ENCODE measurements at places on chromosomes 12 and 14.
A peak's percentile ranks its signal among the peaks of the same experiment; 100 is the strongest.

- no peak for DNase-seq
Measured at GRCh38 chr14:57933349-57933748, 67.5 kb upstream of the SLC35F4 start.

GRCh38 chr12:6281081-6281809, 29.2 kb upstream of the PLEKHG6 start:
- DNase-seq: no peak

GRCh38 chr12:123895451-123895850, 77.2 kb downstream of the CCDC92 start:
- DNase-seq: no peak

- DNase-seq: no peak
Measured at GRCh38 chr12:30448038-30448437, 247.6 kb downstream of the IPO8 start.

DNA sequence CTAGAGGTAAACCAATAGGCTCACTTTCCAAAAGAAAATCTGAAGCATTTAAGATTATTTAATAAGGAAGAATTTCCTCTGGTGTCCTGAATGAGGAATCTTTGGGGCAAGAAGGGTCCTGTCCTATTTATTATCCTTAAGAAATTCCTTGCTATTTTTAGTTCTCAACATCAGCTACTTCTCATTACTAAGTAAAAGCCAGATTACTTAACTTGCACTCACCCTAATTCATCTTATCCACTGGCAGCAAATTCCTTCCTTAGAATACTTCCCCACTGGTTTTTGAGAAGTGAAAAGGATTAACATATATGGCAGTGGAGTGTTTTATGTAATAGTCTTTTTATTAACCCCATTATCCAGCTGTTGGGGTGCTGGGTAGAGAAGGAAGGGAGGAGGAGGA, 767.7 kb downstream of the DIO2 start:
- DNase-seq: no peak

DNA sequence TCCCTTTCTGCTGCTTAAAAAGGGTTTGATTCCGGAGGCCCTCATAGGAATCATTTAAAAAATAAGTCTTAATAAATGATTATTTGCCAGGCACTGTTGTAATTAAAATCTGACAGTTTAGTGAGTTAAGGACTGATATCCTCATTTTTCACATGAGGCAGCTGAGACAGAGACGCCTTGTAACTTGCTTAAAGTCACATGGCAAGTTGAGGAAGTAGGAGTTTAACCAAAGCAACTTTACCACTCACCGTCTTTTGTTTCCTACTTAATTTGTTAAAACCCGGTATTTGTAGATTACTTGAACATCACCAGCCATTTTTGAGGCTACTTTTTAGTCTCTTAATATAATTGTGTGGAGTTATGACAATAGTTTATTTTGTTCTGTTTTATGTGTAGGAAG, 2.4 kb downstream of the TIGAR start:
- DNase-seq: no peak

GRCh38 chr14:50666772-50667683, 1.1 kb downstream of the SAV1 start:
- DNase-seq: peak; percentile 61

- DNase-seq: no peak
Measured at GRCh38 chr12:120498870-120499515, 3.1 kb downstream of the DYNLL1 start.

GRCh38 chr12:12202105-12202504, 64.7 kb downstream of the LRP6 start:
- DNase-seq: no peak

DNA sequence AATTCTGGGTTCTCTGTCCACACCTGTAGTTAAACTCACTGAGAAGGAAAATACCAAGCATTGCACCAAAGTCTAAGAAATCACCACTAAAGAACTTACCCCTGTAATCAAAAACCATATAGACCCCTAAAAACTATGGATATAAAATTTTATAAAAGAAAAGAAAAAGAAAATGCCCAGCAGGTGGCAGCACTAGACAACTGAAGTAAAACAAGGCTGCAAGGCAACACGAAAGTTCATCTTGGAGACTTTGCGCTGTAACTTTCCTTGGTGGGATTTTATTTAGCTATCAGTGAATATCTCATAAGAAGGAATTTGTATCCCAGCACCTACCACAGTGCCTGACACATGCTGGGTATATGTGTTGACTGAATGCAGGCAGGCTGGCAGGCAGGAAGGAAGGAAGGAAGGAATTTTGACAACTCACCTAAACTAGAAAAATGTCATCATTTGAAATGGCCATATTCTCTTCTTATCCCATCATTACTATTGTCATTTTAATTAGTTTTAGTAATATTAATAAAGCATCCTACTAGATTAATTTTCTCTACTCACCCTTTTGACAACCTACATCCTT, 68.2 kb upstream of the ETV6 start:
- peak; percentile 48 for DNase-seq

- no peak for DNase-seq
Measured at GRCh38 chr12:115137812-115138521, 454.0 kb upstream of the TBX3 start.

GRCh38 chr12:132160016-132160415, 15.8 kb downstream of the NOC4L start:
- no peak for DNase-seq

DNA sequence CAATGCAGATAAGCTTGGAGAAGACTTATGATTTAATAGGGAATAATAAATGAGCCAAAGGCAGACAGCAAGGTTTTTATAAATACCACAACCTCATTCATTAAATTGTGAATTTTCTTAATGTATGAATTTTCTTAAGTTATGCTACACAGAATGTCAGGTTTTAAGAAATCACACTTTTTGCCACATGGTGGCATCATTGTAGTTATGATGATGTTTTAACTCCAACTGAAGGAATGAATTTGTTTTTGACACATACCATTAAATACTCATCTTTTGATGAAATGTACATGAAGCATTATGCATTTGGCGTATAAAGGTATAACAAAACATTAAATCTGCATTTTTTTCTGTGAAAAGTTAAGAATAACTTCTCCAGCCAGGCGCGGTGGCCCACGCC, 524.1 kb upstream of the FBXO33 start:
- no peak for DNase-seq

DNA sequence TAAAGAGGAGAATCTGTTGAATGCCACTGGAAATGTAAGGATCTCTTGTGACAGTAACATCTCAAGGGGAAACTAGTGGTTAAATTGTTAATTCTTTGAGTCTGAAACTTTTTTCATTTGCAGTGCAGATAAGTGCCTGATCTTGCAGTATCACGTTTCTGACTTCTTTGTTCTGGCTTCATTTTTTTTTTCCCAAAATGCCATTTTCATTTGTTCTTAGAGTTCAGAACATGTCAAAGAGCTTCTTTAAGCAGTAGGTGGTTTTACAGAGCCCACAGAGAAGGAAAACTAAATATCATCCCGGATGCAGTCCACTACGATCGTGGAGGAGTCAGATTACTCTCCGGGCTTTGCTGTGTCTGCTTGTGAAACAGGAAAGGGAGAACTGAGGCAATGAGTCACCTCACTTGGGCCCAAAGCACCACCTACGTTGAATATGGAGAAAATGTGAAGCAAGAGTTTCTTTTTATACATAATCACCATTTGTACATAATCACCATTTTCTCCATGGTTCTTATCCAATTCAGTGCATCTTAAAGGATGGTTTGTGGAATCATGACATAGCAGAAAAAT, 43.9 kb downstream of the HMGA2 start:
- DNase-seq: peak; percentile 89

- DNase-seq: peak; percentile 22
Measured at GRCh38 chr12:30515351-30515750, 180.3 kb downstream of the IPO8 start.

DNA sequence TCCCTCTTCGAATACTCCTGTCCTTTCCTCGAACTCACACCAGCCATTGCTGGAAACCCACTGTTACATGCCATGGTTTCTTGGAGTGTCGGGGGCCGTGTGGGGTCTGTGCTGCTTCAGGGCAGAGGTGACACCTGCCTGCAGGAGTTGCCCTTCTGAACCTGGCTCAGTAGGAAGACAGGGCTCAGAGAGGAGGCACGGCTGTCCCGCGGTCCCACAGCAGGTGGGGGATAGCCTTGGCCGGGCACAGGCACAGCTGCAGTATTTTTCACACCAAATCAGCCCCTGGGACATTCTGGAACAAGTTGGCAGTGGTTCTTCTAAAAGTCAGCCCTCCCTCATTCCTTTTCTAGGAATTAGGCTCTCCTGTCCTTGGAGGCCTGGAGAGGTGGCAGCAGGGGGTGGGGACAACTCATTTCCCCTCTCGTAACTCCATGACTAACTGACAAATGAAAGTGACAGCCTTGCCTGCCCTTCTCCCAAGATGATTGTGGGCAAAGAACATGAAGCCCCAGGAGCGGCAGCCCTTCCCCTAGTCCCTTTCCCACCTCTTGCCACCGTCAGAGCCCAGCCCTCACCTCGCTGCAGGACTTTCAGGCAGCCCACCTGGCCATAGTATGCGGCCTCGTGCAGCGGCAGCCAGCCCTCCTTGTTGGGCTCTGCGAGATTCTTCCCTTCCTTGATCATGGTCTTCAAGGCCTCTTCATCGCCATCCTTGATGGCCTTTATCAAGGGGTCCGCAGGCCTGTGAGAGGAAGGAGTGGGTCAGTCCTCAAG, 22.4 kb downstream of the ASB2 start:
- no peak for DNase-seq
